ENCODE measurements at places on chromosomes 7 and 10.

DNA sequence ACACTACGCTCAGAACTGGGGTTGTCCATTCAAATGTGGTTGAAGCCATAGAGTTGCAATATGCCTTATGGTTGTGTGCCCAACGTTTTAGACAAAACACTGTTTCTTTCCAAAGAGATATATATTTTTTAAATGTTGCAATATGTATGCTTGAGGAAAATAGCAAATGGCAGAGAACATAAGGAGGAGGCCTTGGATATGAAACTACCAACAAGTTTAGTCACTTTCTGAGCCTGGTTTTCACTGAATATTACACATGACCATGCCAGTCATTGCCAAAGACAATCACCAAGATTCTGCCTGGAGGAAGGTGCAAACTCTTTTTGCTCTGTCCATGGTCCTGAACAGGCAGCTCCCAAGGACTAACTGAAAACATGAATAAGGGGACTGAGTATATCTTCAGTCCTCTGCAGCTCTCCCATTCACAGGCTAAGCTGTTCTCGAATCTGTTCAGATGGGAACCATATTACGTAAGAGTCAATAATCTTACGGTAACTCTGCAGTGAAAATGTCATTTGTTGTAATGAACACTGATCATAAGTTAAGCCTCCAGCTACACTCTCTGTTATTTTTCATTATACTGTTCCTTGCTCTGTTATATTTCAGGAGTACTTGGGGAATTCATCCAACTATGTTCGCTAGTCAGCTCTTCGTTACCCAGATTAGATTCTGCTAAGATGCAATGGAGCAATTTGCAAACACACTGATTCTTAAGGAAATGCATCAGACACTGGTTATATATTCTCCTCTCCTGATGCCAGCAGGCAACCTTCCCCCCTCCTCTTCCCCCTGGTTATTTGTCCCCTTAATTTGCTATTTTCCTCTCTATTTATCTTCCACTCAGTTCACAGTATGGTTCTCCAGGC, 90.7 kb upstream of the C1QL3 start:
- DNase-seq: no peak

GRCh38 chr7:7739204-7740036, 21.0 kb upstream of the RPA3 start:
- no peak for DNase-seq

DNA sequence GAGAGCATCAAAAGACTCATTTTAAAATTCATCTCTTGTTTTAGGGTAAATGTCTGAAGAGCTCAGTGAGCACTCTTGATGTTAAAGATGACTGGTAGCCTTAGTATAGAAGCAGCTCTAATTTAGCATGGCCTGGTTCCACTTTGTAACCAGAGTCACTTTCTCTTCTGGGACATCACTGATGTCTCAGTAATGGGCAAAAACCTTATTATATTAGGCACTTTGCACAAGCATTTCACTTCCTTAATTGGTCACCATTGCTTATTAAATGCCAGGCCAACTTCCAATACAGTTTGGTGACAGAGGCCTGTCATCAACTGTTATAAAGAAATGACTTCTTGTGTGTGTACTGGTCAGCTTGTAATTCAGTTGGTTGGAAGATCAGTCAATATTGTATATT, 53.0 kb downstream of the STEAP1B start:
- DNase-seq: no peak

- DNase-seq: no peak
These were observed 55.0 kb downstream of the PKD1L1 start for GRCh38 chr7:47893238-47893637.

GRCh38 chr10:118832241-118832651, 77.5 kb upstream of the CACUL1 start:
- DNase-seq: peak; percentile 21

GRCh38 chr10:99996671-99997648, 12.8 kb downstream of the DNMBP start:
- no peak for DNase-seq

GRCh38 chr7:82015751-82016150, 245.9 kb upstream of the HGF start:
- DNase-seq: peak; percentile 25

- DNase-seq: no peak
These were observed 47.8 kb upstream of the TMEM213 start for GRCh38 chr7:138749960-138750359.

DNA sequence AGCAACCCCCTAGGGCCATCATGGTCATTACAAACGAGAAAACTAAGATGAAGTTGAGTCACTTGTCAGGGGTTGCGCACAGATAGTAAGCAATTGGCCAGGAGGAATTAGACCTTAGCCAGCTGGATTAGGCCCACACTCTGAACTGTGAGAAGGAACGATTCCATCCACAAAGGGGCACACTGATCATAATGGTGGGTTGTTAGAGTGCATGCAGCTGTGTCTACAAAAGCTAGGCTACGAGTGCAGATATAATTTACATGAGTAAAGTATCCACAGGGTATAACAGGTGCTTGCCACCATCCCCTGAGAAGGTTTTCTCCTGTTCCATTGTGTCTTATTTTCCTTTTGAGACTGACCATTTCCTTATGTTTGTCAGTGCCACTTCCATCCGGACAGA, 16.6 kb upstream of the FAM170B start:
- DNase-seq: peak; percentile 33

- DNase-seq: no peak
These were observed 259.8 kb downstream of the GLI3 start for GRCh38 chr7:41977151-41977651.

DNA sequence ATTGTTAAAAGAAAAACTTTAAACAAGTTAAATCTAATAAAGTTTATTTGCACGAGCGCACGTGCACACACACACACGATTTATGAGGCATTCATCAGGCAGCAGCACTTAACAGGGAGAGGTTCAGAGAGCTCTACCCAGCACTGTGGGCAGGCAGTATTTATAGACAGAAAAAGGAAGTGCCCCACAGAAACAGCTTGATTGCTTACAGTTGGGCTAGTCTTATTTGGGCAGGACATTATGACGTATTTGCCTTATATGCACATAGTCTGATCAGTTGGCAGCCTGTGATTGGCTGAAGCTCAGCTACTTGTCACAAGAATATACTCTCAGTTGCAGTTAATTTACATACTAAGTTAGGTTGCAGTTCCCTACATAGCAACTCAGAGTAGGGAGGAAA, 1.2 kb upstream of the SDHAF3 start:
- no peak for DNase-seq

- no peak for DNase-seq
These were observed 26.8 kb upstream of the SORCS3 start for GRCh38 chr10:104614245-104614831.

DNA sequence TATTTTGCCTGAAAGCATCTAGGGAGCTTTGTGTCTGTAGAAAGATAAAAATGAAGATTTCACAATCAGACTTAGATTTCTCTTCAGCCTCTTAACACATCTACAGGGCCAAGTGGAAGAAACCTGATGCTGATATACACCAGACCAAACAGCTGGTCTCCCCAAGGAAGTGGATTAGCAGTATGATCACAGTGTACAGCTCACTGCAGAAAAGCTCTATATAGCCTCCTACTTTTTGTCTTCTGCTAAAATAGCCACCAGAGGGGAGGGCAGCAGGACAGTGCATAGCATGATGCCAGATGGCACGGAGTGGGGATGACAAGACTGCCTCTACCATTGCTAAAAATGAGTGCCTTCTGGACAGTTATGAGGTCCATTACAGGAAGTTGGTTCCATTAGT, 16.0 kb downstream of the FAM13C start:
- DNase-seq: no peak

GRCh38 chr10:128275388-128276177, 149.4 kb upstream of the MKI67 start:
- no peak for DNase-seq

DNA sequence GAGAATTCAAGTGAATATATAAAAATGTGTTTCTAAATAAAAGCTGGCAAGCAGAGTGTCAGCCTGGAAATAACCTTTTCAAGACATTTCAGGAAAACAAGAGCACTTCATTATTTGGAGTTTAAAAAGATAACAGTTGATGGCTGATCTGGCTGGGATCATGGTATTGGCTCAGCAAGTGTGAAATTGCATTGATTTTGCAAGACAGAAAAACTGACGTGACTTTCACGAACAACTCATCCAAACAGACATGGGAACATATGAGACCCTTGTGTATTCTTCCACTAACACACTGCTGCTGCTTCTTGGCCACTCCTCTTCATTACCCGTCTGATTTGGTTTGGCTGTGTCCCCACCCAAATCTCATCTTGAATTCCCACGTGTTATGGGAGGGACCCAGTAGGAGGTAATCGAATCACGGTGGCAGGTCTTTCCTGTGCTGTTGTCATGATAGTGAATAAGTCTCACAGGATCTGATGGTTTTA, 108.5 kb downstream of the RAB18 start:
- no peak for DNase-seq

- DNase-seq: no peak
These were observed 65.7 kb downstream of the MYL10 start for GRCh38 chr7:101563198-101563901.

DNA sequence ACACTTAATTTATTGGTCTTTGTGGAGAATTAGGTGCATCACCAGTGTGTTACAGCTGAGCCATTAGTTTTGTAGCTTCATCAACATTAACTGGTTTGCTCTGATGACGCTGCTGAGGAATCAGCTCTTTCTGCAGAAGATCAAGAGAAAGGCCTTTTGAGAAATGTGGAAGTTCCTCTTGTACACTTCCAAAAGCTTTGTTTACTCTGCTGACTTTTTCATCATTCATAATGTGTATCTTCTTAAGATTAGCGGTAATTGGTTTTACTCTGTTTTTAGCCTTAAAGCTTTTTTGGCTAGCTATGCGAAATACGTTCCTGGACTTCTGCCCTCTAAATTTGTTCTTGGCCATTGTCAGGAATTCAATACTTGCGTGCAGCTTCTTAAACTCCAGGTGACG, 8.2 kb upstream of the PHYH start:
- DNase-seq: no peak

DNA sequence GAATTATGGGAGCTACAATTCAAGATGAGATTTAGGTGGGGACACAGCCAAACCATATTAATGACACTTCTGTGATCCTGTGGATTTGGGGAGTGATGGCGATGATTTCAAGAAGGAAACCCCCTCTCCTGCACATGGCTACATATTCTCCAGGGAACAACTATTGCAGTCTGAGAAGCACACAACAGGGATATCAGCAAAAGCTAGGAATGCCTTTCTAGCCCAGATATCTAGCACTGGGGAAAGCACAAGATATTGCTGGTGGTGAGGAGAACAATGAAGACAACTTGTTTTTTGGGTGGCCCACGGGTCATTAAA, 24.3 kb downstream of the EPDR1 start:
- no peak for DNase-seq

DNA sequence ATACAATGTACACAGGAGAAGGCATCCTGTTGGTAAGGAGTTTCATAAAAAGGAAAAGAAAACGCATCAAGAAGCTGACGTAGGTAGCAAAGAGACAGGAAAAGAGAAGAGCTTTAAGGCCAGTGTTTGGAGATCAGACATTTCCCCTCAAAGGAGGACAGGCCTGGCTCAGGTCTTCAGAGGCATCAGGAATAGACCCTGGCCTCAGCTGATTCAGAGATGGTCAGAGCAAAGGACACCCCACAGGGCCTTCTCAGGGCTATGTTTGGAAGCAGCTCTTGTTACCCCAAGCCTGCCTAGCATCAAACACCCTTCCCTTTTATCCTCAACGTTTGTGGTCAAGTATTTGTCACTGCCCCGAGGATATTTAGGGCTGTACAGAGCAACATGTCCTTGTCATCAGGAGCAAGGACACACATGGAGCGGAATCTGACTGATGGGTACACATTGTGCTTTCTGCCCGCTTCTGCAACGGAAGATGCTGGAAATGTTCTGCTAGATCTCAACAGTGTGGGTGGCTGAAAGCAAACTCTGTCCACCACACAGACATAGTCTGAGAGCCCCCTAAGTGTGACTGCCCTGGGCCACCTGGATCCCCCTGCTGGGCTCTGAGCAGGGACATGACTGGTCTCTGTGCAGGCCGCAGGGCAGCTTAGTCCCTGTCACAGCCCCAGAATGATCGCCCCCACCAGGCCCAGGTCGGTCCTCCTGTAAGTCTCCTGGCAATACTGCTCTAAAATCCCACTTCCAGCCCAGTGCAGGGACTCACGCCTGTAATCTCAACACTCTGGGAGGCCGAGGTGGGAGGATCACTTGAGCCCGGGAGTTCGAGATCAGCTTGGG, 1.0 kb upstream of the ZDHHC4 start:
- no peak for DNase-seq

- DNase-seq: no peak
These were observed 70.7 kb upstream of the C1QL3 start for GRCh38 chr10:16592378-16592777.

- DNase-seq: no peak
These were observed 28.0 kb downstream of the MICALL2 start for GRCh38 chr7:1431226-1431625.

- no peak for DNase-seq
These were observed 3.3 kb upstream of the ADAMTS14 start for GRCh38 chr10:70669015-70669414.

- DNase-seq: no peak
These were observed 38.7 kb downstream of the DENND11 start for GRCh38 chr7:141663081-141663849.

DNA sequence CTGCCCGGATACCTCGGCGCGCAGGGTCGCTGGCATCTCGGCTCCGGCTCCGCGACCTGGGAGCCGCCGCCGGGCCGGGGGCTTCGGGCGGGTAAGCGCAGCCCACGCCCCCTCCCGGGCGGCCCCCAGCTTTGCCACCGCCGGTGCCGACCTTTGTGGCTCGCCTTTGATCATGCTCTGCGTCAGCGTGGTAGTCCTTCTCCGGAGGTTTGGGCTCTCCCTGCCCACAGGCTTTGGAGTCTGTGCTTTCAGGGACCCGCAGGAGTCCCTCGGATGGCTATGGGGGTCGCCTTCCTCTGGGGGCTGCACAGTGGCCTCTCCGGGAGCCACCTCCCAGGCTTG, 7.3 kb downstream of the ATP6V1F start:
- DNase-seq: no peak

DNA sequence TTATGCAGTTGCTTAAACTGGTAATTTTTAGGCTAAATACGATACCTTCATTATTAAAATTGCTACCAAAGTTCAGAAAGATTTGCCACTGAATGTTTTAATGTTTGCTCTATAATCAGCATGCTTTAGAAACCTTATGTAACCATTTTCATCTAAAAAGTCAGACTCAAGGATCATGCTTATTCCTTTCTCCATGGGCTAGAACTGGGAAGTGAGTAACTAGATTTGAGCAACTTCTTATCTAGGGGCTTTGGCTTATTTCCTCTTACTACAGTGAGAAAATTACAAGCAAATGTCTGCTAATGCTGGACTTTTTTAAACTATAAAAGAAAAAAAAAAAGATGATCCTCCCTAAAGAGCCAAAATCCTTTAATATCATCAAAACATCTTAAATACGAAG, 215.9 kb downstream of the CRPPA start:
- no peak for DNase-seq

- no peak for DNase-seq
These were observed at the start of gene UFSP1 for GRCh38 chr7:100888988-100889750. TSS of gene UFSP1 (minus strand) at chr7:100889715. CDS start at chr7:100889271, 444 bp downstream.

- DNase-seq: no peak
These were observed 13.1 kb downstream of the JAKMIP3 start for GRCh38 chr10:132078746-132079345.

DNA sequence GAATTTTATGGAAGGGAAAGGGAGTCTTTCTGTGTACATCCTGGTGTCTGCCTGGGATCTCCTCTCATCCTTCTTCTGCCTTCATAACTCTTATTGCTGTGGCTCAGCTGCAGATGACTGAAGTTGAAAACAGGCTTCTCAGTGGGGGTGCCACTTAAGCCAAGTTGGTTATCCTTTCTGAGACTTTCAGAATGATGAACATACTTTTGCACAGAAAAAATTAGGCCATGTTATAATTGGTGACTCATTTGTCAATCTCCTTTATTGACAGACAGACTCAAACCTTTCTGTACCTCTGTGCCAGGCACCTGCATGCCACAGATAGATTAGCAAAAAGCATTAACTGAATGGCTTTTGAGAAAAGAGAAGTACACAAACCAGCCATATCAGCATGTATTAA, 430.3 kb downstream of the SORCS1 start:
- no peak for DNase-seq
